Stimulated activated CD4-positive, alpha-beta T cell treated with anti-CD3 and anti-CD28 coated beads, Interleukin-4, amount 100 ng/mL, for 4 hours (primary cell): ENCODE measurements at places on chromosomes 2 and 18.

DNA sequence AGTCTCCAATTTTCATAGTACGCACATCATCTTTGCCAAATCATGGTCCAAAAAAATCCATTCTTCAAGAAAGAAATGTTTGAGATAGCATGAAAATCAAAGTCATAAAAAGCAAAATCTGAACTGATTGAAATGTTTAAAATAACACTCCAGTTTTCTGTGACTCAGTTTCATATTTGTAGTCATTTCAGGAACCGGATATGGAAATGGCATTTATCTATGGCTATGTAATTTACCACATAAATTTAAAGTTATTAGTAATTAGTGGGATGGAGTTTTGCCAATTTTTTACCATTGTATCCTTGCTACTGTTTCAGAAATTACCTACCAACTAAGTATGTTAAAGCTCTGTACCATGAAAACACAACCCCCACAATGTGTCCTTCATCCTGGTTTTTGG lies 456.6 kb upstream of the ACVR2A start:
- DNase-seq = no peak

GRCh38 chr2:72972352-72973136 lies 55.2 kb downstream of the EMX1 start:
- no peak for DNase-seq

DNA sequence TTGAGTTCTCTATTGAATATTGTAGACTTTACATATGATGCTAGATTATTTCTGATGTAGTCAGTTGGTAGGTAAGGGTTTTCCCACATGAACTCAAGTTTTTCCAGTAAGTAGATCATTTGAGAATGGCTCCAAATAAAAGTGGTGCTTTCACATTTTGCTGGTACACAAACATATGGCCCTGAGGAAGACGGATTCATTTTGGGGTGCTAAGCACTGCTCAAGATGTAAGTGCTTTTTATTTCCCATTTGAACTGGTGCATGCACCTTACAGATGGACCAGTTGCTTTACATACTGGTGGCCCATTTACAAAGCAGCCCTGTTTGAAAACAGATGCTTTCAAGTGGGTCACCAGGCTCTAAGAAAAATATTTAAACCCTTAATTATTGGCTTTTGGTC lies 266.7 kb downstream of the MEIS1 start:
- no peak for DNase-seq

DNA sequence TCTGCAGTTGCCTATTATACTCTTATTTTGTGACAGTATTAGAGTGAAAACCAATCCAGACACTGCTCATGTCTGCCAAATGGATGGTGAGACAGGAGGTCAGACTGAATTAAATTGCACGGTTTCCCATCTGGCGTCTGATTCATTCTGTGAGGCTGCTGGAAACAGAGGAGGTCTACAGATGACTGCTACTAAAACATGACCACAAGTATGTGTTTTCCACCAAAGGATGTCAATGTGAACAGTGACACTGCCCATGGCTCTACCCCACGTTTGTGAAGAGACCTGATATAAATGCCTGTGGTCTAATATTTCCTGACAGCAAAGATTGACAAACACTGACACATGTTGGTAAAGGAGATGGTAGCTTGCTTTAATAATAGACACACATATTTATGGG lies 104.3 kb upstream of the ST6GAL2 start:
- no peak for DNase-seq

- no peak for DNase-seq
These were observed 44.9 kb downstream of the PSMG2 start for GRCh38 chr18:12747530-12748315.

- DNase-seq = no peak
These were observed 19.2 kb downstream of the TNS1 start for GRCh38 chr2:217983276-217984233.

- no peak for DNase-seq
These were observed 156.2 kb upstream of the PIK3C3 start for GRCh38 chr18:41798879-41799278.

DNA sequence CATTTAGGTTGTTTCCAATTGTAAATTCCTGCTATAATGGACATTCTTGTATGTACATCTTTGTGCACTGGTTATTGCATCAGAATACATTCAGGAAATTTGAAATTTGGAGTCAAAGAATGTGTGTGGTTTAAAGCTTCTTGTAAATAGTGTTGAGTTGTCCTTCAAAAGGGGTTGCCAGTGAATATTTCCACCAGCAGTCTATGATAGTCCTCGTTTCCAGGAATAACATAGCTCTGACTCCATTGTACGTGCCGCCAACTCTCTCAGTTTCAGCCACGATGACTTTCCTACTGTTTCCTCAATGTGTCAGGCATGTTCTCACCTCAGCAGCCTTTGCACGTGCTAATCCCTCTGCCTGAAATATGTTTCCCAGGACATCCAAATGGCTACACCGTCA lies 10.9 kb upstream of the HS6ST1 start:
- no peak for DNase-seq

GRCh38 chr2:120272763-120273481 lies 20.3 kb downstream of the RALB start:
- DNase-seq = no peak

DNA sequence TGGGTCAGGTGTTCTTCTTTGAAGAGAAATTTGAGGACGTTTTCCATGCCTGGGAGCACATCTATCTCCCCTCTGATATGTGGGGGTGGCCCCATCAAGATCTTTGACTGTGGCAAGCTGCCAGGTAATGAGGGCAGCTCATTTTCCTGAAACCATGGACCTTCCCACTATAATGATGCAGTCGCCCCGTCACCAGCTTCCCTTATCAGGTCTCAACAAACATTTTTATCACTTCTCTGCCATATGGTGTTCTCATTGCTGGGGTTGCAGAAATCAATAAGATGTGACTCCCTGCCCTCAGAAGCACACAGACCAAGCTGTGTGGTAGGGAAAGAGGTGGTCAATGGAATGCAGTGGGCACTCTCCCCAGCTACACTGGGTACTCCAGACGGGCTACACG lies 48.4 kb upstream of the B3GNT7 start:
- no peak for DNase-seq

DNA sequence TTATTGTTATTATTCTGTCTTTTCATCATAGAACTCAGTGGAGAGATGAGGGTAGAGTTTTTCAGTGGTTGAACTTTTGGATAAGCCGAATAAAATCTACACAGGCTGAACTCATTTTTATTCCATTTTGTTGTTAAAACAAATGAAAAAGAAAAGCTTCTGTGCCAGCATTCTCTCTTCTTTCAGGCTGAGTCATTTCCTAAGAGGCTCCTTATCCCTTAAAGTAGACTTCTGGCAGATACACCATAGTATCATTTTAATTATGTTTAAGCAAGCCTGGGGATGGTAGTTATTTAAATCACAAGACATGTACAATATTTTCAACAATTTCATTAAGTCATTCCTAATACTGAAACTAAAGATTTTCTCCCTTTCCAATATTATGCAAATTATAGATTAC lies 1364.0 kb upstream of the NRXN1 start:
- DNase-seq = no peak

DNA sequence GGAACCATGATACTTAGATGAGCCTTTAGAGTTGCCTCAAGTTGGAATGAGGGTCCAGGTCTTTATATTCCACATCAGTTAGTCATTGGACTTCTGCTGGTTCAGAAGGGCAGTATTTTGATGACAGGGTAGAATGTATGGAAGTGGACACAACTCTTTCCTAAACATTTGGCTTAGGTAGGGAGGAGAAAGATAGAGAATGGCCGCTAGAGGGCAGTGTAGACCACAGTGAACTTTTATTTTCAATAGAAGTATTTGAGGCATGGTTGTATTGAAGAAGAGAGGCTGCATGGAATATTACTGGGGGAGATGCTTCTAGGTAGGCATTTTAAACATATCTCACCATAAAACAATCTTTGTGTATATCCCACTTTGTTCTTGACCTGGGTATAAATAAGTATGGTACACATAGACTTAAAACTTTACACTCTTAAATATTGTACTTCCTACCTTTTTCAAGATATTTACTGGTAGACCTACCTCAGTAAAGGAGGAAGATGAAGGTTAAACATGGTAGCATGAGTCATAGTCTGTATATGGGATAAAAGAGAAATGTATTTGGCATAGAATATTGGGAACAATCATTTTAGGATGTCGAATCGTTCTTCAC lies 497.6 kb upstream of the FAM98A start:
- DNase-seq = peak; percentile 10

GRCh38 chr2:106147665-106148064 lies 46.4 kb downstream of the UXS1 start:
- DNase-seq = no peak

DNA sequence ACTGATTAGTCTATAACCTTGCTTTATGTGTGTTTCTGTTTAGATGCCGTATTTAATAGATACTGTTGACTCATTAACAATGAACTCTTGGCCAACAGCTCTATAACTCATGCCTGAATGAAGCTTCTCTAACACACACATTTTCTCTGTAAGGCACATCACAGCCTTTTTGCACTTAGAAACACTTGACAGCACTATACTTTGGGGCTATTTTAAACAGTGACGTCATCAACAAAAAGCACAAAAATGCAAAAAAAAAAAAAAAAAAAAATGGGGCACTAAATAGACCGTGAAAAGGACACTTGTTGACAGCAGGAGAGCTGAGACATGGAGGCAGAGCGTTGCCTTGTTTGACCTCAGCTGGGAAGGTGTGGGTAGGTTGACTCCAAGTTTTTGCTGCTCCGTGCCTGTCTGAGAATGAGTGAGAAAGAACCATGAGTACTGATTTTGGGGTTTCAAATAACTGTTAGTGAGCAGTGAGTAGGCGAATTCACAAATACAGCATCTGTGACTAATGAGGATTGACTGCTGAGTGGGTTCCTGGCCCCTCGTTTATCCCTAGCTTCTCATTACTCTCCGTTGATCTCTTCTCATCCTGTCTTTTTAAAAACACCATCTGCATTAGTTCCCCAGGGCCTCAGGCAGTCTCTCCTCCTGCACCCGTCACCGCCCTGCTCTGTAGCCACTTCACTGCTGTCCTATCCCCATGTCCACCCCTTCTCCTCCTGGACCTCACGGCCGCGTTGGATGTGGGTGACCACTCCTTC lies 24.4 kb downstream of the SPP2 start:
- DNase-seq = no peak

DNA sequence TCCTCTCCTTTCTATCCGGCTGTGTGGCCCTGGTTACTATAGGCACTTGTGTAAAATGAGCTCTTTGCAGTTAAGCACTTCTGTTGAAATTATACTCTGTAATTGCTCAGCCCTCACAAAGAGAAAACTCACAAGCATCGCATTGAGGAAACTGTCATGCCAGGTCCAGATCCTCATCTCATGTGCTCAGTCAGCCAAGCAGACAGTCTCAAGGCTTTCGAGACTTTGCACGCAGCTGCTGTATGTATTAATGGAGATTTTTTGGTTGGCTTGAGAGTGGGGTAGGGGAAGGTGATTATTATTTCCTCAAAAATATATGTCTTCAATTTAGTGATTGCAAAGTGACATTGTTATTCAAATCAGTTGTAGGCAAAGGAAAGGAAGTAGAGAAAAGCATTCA lies 33.0 kb upstream of the PHLPP1 start:
- DNase-seq = no peak

GRCh38 chr2:29224693-29225551 lies 109.7 kb downstream of the CLIP4 start:
- DNase-seq = no peak

GRCh38 chr18:49055754-49056172 lies 105.0 kb upstream of the SMAD7 start:
- peak; percentile 10 for DNase-seq

DNA sequence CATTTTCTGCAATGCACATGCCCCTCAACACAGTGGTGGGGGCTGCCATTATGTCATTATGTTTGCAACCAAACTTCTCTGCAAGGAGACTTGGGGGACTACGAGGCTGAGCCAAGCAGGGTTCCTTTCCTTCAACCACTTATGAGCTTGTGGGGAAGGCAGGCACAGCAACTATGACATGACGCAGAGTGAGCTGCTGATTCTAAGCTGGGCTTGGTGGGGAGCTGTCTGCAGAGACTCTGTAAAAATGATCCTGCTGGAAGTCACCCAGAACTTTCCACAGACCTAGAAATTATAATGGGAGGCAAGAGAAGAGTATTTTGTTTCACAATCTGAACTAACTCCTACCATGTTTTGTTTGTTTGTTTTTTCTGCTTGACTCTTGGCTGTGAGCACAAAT lies 55.6 kb downstream of the INPP5D start:
- no peak for DNase-seq

GRCh38 chr18:58992301-58993231 lies 127.9 kb downstream of the ZNF532 start:
- DNase-seq = no peak

DNA sequence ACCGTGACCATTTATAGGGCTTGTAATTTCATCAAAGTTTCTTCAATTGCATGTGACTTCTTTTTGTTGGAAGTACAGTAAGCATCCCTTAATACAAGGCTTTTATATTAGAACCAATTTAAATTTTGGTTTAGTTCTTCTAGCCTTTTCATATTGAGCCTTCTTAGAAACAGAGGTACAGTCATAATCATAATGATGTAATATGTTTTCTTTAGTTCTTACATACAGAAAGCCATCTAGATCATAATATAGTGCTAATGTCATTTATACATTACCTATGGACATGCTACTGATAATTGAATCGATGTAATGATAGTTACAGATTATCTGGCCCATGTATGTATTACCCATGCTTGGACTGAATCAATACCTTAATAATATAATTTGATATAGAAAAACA lies 109.9 kb upstream of the OTX1 start:
- no peak for DNase-seq

DNA sequence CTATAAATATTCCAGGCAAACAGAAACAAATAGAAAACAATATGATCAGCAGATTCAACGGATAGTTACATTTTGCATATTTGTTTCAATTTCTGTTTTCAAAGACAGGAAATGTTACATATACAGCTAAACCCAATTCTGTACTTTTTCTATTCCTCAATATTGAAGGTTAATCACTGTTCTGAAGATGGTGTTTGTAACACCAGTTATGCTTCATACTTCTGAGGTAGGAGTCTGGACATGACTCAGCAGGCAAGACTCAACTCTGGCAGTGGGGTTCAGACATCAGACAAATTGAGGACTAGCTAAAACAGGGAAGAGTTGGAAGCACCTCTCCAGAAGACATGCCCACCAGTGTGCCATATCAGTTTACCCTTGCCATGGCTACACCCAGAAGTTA lies 16.6 kb downstream of the SERPINB13 start:
- DNase-seq = no peak

DNA sequence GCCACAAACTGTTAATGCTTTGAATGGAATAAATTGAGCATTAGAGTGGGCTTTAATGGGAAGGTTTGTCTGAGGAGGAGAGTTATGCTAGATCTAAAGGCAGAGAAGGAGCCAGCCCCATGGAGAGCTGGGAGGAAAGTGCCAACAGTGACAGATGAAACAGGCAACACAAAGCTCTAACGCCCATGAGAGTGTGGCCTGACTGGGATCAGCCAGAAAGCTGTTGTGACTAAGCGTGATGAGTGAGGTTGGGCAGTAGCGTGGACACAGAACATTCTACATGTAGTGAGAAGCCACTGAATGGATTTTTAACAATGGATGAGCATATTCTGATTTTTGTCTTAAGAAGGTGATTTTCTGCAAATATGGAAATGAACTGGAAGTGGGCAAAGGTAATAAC lies 185.3 kb upstream of the SIX2 start:
- DNase-seq = no peak

DNA sequence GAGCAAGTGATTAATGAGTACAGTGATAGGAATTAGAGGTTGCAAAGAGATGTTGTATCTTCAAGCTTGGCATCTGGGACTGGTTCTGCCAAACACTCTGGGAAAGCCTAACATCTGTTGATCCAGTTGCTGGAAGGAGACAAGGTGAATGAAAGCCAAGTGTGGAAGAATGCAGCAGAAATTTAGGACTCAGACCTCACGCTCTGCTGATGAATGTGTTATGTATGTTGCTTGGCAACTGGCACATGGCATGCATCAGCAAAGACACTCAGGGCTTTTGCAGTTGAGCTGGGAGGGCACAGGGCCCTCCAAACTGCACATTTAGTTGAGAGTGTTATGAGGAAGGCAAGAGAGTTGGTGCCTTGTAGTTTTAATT lies 105.5 kb downstream of the COLEC12 start:
- no peak for DNase-seq
